ENCODE measurements at places on chromosomes 4 and X.

DNA sequence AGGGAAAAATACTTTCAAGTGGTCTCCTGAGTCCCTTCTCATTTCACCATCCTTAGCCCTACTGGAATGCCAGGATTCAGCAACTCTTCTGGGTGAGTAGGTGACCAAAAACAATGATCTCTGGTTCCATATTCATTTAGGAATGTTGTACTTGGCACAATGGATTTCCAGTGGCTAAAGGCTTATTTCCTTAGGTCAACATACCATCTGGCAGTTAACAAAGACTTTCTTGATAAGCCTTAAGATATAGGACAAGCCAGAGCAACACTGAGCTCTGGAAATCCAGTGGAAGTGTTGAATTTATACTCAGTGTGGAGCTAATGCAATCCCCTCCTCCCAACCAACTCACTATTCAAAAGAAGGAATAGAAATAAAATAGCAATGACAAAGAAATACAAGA, 139.4 kb upstream of the EMCN start:
- DNase-seq = no peak

DNA sequence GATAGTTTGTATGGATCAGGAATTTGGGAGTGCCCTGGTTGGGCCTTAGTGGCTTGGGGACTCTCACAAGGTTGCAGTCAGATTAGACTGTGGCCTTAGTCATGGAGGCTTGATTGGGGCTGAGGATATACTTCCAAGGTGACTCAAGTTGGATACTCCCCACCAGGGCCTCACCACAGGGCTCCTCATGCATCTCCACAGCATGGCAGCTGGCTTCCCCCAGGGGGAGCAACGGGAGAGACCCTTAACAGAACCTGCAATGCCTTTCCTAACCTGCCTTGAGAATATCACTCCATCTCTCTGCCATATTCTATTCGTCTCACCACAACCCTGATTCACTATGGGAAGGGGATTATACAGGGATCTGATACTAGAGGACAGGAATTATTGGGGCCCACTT, 161.9 kb downstream of the RELL1 start:
- no peak for DNase-seq

DNA sequence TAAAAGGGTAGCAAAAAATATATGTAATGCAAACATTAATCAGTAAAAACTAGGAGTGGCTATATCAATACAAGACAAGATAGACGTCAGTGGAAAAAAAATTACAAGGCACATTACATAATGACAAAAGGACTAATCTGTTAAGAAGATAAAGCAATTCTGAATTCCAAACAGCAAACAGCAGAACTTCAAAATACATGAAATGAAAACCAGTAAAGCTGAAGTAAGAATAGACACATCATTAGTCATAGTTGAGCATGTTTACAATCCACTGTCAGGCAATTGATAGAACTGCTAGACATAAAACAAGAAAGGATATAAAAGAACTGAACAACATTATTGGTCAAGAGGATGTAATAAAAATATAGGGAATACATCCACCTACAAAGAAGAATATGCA, 12.2 kb downstream of the SULT1B1 start:
- no peak for DNase-seq

DNA sequence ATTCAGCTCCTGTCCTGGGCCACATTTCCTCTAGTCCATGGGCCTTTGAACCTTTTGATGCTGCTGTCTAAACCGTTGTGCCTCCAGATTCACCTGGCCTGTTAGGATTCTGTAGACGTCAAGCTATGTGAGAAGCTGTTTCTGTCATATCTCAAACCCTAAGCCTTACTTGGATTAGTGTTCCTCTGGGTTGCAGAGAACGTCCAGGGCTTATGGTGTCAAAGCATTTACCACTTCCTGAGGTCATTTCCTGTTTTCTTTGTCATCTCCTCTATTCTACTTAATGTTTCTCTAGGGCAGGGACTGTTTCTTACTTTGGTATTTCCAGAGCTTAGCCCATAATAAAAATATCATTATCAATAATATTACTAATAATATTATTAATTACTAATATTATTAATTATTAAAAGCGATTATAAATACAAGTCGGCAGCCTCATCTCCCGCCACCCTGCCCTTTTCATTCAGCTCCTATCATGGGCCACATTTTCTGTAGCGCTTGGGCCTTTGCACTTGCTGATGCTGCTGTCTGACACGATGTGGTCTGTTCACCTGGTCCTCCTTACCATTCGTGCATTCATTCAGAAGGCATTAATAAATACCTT, 19.1 kb downstream of the PRIMPOL start:
- no peak for DNase-seq

GRCh38 chr4:143302536-143302935, 34.1 kb upstream of the GAB1 start:
- no peak for DNase-seq

DNA sequence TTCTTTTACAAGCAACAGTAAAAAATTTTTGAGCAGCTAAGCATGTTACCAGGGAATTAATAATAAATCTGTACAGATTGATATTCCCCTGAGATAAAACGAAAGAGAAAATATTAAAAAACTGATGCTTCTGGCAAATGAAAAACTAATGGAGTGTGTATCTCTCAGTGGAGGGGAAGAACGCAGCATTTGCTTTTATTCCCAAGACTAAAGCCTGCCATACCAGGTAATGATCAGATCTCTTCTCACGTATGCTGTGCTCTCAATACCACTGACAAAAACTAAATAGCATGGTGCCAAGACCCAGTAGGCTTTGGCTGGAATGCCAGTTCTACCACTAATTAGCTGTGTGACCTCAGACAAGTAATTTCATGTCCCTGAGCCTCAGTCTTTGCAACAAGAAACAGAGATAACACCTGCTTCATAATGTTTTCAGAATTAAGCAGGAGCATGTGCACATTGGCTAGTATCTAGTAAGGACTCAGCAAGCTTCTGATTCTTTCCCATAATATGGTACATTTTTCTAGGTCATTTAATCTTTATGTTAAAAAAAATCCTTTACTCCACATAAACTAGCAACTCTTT, 179.6 kb downstream of the CENPC start:
- DNase-seq = no peak

- no peak for DNase-seq
These were observed 53.6 kb downstream of the HHIP start for GRCh38 chr4:144699565-144699964.

Data from NCI-H460 (cell line).